ENCODE measurements at places on chromosomes 13 and 19.

- no peak for DNase-seq
Observed at GRCh38 chr13:91889641-91890040, 491.2 kb downstream of the GPC5 start.

- no peak for DNase-seq
Observed at GRCh38 chr19:844546-844971, 3.8 kb downstream of the PRTN3 start.

DNA sequence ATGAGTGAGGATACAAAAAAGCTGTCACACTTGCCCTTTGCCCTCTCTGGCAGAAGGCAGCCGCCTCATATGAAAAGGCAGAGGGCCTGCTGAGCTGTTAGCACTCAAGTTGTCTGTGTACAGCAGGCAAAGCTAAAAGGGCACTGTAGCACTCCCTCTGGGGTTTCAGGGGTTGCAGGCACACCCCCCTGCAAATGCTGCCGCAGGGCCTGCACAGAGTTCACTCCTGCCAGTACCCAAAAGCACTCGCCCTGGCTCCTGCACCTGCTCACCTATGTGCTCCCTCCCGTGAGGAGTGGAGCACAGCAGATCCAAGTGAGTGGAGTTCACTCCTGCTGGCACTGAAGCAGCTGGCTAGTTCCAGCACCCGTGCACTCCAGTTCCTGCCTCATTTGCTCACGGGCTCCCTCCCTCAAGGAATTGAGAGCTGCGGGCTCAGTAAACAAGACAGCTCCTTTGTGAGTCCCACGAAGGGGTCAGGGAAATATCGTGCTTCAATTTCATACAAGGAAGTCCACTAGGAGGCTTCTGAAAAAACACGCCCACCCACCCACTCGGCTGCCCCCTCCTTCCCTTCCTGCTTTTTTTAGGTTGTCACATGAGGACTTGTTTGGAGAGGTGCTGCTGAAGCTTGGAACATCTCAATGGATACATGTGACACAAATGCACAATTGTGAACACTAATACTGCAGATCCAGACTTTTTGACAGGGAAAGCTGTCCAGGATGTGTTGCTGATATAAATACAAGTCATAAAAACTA lies 9.9 kb upstream of the RCBTB2 start:
- DNase-seq = no peak

DNA sequence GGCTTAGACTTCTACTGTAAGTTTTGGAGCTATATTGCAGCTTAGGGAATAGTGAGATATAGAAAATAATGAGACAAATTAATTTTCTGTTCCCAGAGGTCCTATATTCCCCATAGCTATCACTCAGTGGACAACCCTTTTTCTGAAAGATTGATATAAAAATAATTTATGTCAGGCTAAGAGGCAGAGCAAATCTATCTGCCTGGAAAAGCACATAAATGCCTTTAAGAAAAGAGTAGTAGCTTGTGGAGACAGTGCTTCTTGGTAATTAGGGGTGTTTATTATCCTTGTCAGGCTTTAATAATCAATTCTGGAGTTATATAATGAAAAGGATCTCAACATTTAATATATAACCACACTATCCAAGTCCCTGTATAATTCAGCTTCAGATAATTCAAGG lies 1162.8 kb upstream of the PCDH20 start:
- no peak for DNase-seq

GRCh38 chr13:46659413-46660065 lies 106.6 kb downstream of the LRCH1 start:
- no peak for DNase-seq

DNA sequence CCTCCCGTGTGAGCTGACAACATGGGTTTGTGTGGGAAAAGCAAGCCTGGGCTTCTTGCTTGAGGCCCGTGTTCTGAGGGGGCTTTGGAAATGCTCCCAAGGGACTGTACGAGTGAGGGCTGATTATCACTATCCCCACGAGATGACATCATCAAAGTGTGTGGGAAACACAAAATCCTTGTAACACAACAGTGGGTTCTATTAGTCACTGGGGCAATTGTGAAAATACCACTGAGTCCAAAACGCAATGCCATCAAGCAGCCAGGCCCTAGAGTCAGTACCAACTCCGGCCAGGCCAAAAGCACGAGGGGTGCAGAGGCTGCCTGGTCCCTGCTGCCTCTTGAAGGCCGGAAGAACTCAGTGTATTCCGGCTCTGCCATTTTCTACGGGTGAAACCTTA lies 29.6 kb downstream of the CAPS start:
- no peak for DNase-seq

DNA sequence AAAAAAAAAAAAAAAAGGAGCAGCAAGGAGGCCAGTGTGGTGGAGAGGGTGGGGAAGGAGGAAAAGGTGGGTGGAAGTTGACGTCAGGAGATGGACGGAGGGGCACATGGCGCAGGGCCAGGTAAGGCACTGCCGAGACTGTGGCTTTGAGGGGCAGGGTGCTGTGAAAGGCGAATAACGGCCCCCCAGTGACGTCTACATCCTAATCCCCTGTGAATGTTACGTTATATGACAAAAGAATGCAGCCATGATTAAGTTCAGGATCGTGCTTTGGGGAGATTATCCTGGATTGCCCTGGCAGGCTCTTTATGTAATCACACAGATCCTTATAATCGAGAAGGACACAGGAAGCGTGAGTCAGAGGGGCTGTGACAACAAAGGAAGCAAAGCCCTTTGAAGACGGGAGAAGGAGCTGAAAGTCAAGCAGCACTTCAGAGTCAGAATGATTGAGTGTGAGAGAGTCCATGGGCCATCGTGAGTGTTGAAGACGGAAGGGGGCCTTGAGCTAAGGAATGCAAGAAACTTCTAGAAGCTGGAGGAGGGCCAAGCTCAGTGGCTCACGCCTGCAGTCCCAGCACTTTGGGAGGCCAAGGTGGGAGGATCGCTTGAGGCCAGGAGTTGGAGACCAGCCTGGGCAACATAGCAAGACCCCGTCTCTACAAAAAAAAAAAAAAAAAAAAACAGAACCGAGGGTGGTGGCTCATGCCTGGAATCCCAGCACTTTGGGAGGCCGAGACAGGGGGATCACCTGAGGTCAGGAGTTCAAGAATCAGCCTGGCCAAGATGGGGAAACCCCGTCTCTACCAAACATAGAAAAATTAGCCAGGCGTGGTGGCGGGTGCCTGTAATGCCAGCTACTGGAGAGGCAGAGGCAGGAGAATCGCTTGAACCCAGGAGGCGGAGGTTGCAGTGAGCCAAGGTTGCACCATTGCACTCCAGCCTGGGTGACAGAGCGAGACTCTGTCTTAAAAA lies 13.8 kb upstream of the CEACAM16 start:
- DNase-seq = no peak

- peak; percentile 86 for DNase-seq
Observed at GRCh38 chr19:51422053-51422448, 4.6 kb upstream of the SIGLEC10 start.

GRCh38 chr19:6125571-6125989 lies 9.9 kb upstream of the ACSBG2 start:
- peak; percentile 68 for DNase-seq

GRCh38 chr13:42561752-42562467 lies 12.0 kb upstream of the TNFSF11 start:
- DNase-seq = peak; percentile 46

DNA sequence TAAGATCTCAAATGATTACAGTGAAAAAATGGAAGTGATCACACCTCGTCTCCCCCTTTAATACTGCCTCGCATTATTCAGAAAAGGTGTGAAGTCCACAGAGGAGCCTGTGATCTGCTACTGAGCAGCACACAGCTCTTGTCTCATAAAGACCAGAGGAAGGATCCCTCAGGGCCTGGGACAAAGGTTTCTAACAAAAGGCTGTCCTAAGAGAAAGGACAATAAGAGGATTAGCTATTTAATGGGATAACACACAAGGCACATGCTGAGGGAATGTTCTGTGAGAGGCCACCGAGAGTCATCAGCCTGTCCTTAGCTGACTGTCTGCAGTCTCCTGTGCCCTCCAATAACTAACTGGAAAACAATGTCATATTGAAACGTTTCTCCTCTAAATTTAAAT lies 26.7 kb downstream of the EBPL start:
- DNase-seq = no peak

DNA sequence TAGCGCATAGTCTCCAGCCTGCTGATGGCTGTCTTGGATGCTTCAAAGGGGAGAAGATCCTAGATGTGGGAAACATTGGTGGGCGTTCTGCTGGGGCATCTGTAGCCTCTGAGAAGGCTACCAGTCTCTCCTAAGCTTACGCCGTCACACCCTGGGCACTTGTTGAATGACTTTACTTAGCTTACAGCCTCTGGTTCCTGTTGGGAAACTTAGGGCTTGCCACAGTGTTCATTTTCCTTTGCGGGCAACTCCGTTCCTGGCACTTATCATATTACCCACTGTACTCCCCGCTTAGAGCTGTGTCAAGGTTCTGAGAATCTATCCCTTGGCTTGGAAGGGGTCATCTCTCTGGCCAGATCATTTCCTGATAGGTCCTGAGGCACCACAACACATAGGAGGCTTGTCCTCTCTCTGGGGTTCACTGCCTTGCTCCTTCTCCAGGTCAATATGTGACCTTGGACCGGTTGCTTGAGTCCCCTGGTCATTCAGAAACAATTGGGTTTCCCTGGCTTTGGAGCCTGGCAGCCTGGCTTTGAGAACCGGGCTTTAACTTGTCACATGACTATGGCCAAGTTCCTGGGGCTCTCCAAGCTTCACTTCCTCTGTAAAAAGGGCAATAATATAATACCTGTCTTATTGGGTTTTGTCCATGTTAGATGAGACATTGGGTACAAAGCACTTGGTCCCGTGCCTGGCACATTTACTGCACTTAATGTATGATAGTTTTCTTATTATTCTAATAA lies 20.5 kb upstream of the ALOX5AP start:
- no peak for DNase-seq

GRCh38 chr13:27920677-27921420 lies 1.0 kb downstream of the PDX1 start:
- peak; percentile 41 for DNase-seq

DNA sequence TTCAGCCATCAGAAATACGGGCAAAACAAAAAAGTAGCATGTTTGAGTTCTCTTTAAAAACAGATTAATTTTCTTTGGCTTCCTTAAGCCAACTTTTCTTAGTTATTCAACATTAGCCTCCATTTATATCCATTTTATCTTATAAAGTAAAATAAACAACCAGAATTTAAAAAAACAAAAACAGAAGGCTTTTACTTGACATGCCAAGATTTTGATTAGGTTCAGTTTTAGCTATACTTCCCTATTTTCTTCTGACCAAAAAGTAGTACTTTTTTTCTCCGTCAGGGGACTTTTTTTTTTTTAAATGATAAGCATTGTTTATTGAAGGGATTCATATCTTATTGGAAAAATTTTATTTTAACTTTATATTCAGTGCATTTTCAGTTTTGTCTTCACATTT lies 18.1 kb downstream of the RNASEH2B start:
- no peak for DNase-seq

DNA sequence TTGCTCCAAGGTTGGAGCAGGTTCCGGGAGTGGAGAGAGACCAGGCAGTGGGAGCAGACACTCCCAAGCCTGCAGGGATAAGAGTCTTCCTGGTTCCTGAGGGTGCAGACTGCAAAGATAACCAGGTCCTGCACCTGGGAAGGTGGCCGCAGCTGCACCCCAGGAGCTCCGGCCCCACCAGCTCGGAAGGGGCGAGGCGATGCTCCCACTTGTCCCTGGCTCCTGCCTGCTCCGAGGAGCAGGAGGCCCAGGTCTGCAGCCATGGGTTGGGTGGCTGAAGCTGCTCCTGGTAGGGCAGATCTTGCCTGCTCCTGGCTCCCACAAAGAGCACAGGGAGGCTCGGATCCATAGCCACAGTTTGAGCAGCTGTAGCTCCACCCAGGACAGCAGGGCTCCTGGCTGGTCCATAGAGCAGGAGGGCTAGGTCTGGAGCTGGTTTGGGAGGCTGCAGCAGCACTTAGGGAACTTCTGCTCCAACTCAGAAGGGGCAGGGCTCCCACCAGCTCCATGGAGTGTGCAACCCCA lies 251.6 kb upstream of the GPC6 start:
- DNase-seq = no peak

DNA sequence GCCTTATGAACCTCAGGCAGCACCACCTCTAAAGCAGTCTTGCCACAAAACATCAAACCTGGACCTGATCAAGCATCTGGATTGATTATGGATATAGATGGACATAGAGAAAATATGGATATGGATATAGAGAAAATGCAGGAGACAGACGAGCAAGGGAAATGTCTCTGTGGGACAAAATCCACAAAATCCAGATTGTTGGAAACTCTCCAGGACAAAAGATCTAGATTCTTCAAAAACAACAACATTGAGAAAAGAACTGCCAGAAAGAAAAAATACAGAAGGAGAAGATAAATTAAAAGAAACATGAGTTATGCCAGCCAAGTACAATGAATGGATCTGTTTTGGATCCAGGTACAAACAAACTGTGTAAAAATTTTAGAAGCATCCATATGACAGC lies 1176.5 kb downstream of the UQCRFS1 start:
- DNase-seq = no peak

- DNase-seq = no peak
Observed at GRCh38 chr13:37416291-37417059, 182.1 kb downstream of the POSTN start.

DNA sequence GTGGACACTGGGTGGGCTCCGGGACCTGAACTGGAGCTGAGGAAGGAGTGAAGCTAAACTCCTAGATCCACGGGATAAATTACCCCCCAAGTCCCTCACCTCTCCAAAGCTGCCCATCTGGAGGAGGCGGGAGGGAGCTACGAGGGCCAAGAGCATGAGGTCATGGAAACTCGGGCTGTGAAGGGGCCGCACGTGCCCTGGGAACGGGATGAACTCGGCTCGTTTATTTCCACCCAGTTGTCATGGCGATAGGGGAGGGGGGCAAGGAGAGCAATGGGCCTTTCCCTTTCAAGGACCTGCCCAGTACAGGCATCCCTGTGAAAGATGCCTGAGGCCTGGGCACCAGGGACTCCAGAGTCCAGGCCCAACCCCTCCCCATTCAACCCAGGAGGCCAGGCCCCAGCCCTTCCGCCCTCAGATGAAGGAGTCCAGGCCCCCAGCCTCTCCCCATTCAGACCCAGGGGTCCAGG lies 3.8 kb downstream of the PPP1R12C start:
- DNase-seq = no peak

GRCh38 chr13:95822303-95822702 lies 145.4 kb downstream of the DNAJC3 start:
- no peak for DNase-seq

DNA sequence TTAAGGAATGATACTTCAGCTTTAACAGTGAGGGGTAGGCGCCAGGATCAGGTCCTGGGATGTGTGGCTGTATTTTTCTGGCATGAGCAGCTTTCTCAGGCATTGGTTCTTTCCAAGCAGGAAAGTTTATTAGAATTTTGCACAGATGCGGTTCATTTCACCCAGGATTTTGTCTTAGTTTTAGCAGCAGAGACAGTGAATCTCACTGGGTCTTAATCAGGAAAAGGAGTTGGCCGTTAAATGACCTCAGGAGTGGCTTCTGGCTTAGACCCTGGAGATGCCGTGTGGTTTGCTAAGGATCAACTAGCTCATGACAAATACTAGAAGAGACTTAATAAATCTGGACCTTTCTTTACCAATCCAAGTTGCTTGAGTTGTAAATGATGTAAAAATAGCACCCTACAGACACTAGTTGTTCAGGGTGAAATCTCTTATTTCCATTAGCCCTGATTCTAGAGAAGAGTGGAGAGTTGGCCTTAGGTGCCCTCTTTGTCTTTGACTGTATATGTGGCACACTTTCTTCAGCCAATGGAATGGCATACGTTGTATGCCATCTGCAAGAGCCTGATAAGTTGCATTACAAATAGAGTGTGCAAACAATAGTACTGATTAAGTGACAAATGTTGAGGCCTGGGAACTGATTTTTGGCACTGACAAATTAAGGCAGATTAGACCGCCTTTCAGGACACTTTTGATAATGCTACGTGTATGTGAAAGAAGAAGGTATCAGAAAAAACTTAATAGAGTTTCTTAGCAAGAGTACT lies 34.0 kb downstream of the LRCH1 start:
- no peak for DNase-seq
